Stimulated activated CD8-positive, alpha-beta memory T cell treated with anti-CD3 and anti-CD28 coated beads, Interleukin-4, amount 100 ng/mL, for 48 hours (primary cell): ENCODE measurements at places on chromosomes 1 and 21.

DNA sequence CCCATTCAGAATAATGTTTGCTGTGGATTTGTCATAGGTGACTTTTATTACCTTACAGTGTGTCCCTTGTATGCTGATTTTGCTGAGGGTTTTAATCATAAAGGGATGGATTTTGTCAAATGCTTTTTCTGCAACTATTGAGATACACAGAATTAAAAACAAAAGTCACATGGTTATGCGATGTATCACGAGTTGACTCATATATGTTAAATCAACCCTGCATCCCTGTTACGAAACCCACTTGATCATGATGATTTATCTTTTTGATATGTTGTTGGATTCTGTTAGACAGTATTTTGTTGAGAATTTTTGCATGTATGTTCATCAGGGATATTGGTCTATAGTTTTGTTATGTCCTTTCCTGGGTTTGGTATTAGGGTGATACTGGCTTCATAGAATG is 10.7 kb upstream of the OR2T34 start:
- DNase-seq, result no peak

GRCh38 chr1:205068001-205068400 is 16.3 kb downstream of the TMEM81 start:
- DNase-seq, result no peak

DNA sequence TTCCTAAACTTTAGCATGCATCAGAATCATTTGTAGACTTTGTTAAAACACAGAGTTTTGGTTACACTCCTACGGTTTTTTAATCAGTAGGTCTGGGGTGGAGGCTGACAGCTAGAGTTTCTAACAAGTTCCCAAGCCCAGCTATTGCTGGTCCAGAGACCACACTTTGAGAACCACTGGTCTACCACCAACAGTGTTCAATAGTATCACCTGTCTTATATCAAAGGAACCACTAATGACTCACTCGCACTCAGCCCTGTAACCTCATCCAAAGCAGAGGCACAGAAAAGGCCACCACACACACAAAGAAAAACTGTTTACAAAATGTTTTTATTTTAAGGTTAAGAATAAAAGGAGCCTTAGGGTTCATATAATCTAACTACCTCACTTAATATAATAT is 68.7 kb downstream of the HIVEP3 start:
- DNase-seq, result no peak

- DNase-seq, result no peak
These were observed 4.1 kb downstream of the PTPRU start for GRCh38 chr1:29240400-29240837.

GRCh38 chr1:203629507-203630082 is 3.0 kb downstream of the ATP2B4 start:
- DNase-seq, result peak; percentile 80

GRCh38 chr1:1291548-1292441 is 11.6 kb downstream of the SCNN1D start:
- DNase-seq, result peak; percentile 71

GRCh38 chr21:34799092-34799491 is 130.3 kb downstream of the CLIC6 start:
- no peak for DNase-seq
